ENCODE measurements at places on chromosomes 7 and 10.

- no peak for DNase-seq
These were observed 100.7 kb downstream of the CDK6 start for GRCh38 chr7:92735707-92736106.

DNA sequence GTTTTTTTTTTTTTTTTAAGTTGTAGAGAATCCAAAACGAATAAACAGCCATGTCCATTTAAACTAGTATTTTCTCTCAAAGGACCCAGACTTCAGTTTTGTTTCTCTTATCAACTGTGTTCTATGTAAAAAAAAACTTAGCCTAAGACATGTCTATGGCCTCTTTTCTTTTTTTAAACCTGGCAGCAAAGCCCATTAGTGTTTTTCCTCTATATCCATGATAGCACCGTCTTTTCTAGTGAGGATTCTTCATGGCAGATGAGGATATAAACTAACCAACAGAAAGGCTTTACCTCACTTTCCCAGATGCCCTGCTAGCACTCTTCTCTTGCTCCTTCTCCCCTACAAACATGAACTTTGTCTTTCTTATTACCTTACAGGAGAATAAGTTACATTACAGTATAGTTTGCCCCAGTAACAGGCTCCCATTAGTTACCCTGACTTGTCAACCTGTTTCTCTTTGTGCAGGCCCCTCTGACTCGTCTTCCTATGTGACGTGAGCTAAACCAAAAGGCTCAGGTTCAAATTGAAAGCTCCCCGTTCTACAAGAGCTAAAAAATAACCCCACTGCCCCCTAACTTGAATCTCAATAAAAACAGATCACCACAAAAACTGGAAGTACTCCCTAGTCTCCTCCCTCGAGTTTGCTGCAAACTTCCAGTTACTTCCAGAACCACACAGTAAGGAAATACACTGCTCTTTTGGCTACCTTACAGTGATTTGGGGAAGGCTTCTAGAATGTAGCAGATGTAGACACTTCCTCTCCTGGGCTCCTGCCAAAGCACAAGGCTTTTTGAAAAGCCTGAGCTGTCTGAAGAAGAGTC is 20.1 kb downstream of the P4HA1 start:
- no peak for DNase-seq

GRCh38 chr7:23538301-23538700 is 6.5 kb upstream of the TRA2A start:
- DNase-seq, result no peak

GRCh38 chr7:103660455-103661371 is 214.7 kb upstream of the SLC26A5 start:
- DNase-seq, result no peak

- DNase-seq, result no peak
These were observed 41.6 kb downstream of the SMNDC1 start for GRCh38 chr10:110263164-110263563.

DNA sequence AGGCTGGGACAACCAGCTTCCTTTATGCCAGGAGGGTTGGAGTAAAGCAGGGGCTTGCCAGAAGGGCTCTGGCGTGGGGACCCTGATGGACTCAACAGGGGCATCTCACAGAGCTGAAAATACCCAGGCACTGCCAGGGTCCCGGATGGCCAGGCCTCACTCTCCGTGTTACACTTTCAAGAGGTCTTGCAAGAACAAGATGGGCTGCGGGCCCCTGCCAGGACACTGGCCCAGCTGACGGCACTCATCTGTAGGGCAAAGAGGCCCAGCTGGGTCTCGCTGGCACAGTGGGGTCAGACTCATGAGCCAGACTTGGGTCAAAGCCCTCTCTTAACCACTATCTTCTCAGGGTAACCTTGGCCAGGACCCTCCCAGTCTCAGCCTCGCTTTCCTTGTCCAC is 90.9 kb downstream of the FAM53B start:
- DNase-seq, result no peak

DNA sequence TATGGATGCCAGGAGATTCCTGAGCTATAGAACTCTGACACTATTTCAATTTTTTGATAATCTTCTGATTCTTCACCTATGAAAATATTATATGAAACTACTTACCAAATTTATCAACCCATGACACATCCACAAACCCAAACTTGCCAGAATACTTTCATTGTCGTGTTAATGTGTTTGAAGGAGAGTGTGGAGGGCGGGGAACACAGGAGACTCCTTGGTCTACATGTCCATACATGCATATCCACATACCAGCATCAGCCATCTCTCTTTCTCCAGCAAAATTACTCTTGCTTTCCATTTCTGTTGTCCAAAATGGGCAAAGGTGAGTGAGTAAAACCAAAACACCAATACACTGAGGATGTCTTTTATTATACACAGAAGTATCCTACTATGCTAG is 23.5 kb upstream of the BPGM start:
- no peak for DNase-seq

- no peak for DNase-seq
These were observed 23.9 kb downstream of the PYROXD2 start for GRCh38 chr10:98391065-98391464.

DNA sequence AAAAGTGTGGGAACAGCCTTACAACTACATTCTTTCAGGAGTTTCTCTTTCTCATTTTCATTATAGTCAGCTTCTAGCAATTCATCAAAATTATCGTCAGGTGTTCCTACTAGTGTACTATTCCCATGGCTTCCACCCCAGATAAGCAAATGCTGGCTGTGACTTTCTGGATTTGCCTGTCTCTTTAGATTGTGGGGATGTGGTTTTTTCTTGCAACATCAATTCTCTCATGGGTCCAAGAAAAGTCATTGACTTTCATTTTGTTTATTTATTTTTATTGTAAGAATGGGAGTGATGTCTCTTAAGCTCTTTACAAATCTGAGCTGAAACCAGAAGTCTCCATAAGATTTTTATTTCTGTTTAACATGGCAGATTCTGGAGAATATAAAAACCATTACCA is 349.7 kb upstream of the SEMA3C start:
- no peak for DNase-seq

DNA sequence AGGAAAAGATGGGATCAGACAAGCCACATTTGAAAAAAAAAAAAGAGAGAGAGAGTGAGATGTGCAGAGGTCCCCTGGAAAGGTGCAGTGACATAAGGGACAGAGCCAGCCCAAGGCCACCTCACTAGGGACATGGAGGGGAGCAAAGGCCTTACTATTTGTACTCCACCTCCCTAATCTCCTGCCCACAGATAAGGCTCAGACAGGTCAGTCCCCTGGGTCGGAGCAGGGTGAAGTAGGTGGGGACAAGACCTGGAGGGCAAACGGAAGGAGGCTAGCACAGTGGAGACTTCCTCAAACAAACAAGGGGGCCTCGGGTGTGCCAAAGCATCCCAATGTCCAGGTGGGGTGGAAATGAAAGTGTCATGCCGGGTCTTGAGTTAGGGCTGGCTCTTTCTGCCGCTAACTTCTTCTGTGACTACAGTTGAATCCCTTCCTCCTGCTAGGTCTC is 7.0 kb downstream of the PRF1 start:
- DNase-seq, result no peak

DNA sequence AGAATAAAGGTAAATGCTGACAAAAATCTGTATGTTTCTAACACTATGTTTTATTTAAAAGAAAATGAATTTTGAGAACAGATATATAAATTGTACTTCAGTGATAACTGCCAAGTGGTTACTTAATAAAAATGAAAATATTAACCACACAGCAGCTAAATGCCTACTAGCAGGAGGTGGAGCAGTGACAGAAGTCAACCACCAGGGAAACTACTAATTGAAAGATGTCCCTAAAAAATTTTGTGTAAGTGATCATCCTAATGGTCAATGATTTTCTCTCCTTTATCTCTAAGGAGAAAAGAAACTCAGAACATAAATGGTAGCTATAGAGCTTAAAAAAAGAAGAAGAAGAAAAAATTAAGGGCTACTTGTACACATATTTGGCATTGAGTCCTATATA is 22.9 kb downstream of the WNT16 start:
- no peak for DNase-seq

DNA sequence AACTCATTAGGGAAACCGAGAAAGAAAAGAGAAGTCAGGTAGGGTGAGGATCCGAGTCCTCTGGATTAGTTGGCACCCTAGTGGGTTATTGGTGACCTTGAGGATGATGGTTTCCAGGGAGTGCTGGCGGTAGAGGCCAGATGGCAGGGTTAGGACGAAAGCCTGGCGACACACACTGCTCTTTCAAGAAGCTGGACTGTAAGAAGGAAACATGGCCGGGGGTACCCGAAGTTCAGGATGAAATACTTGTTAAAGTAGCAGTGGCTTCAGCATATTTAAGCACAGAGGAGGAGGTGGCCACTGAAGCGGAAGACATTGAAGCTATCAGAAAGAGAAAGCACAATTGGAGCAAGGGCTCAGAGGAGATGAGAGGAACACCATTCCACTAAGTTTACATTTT is 224.6 kb downstream of the RELN start:
- DNase-seq, result no peak

DNA sequence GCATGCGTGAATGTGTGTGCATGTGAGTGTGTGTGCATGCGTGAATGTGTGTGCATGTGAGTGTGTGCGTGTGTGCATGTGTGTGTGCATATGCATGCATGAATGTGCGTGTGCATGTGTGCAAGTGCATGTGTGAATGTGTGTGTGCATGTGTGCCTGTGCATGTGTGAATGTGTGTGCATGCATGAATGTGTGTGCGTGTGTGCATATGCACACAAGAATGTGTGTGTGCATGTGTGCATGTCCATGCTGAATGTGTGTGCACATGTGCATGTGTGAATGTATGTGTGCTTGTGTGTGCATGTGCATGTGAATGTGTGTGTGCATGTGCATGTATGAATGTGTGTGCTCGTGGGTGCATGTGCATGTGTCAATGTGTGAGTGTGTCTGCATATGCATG is 42.1 kb upstream of the NUB1 start:
- DNase-seq, result no peak

- DNase-seq, result no peak
These were observed 23.2 kb upstream of the BTRC start for GRCh38 chr10:101330631-101331225.

All from NCI-H510A (cell line).